ENCODE measurements at places on chromosomes 2 and 18. TPM values are rescaled to one million over a fixed set of nuclear protein-coding genes. Genes with fewer than 3 reads are reported as not detected.

DNA sequence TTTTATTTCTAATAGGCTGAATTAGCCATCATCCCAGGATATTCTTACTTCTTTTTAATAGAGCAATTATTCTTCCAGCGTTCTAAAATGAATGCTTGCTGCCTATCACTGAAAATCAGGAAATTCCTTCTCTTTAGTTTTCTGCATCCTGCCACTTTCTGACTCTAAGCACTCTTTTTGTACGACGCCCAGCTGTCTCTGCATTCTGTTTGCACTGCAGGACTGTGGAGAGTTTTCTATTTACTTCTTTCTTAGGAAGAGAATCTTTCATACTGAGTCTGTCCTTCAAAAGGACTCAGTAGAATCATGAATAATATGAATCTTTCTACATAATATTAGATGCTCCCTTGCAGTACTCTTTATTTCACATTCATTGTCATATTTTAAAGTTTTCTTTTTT lies 360.4 kb upstream of the DSEL start:
- DNase-seq = peak; percentile 57
- peak overlapping the region; percentile 55 for H3K27ac ChIP-seq
- no peaks in the 10 kb centered on the region for H3K36me3 ChIP-seq
- H3K4me3 ChIP-seq = no peak overlapping the region
- peaks cover 33% of the 10 kb centered on the region for H3K4me1 ChIP-seq
- H3K27me3 ChIP-seq = no peaks in the 10 kb centered on the region

DNA sequence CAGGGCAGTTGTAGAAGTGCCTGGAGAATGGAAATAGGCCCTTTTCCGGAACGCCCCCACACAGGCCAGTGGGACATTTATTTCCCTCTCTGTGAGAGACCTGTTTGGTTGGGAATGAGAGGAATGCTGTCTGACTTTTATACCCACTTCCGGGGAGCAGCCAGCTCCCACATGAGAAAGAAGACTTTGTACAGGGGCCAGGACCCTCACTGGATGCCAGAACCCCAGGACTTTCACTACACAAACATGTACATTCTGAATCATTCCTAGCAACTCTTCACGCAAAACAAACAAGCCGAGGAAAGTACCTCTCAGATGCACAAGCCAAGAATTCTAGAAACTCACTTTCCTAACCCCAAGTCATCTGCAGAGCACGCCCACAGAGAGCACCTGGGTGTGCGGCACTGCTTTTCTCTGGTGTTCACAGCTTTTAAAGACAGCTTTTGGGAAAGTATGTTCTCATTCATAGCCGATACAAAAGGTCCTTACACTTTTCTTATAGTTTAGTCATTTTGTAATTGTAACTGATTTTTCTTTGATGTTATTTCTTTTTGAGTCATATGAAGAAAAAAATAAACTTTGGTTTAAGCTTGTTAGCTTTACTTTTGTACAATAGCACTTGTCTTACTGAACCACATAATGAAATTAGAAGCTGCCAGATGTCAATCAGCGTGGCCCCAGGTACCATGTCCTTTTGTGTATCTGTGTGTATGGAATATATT lies 856.1 kb upstream of the ID2 start:
- no peaks in the 10 kb centered on the region for H3K4me1 ChIP-seq
- no peaks in the 10 kb centered on the region for H3K36me3 ChIP-seq
- no peak overlapping the region for H3K27ac ChIP-seq
- DNase-seq = no peak

- H3K4me1 ChIP-seq = no peaks in the 10 kb centered on the region
- peaks cover 51% of the 10 kb centered on the region for H3K27me3 ChIP-seq
- H3K36me3 ChIP-seq = no peaks in the 10 kb centered on the region
- no peak overlapping the region for H3K4me3 ChIP-seq
Measured at GRCh38 chr2:234048049-234048448, 2.5 kb upstream of the SPP2 start.

DNA sequence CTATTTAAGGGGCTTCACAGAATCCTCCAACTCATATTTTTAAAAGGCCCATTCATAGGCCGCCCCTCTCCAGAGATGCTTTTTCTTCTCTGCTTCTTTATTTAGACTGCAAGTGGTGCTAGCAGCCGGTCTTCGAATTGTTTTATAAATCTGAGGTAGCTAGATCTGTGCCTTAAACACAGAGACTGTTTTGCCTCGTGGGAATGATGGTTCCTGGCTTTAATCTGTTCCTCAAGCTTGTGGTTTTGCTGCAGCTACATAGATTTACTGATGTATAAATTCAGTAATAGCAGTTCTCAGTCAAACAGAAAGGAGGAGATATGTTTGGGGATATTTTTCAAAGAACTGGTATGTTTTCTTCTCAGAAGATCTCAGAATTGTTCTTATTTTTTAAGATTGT lies 45.3 kb downstream of the TNFRSF11A start:
- no peak overlapping the region for H3K4me3 ChIP-seq
- no peak overlapping the region for H3K27ac ChIP-seq
- no peak for DNase-seq
- H3K27me3 ChIP-seq = no peaks in the 10 kb centered on the region
- H3K36me3 ChIP-seq = no peaks in the 10 kb centered on the region
- H3K4me1 ChIP-seq = no peaks in the 10 kb centered on the region

GRCh38 chr18:48119204-48119603 lies 188.7 kb upstream of the SMAD2 start:
- H3K4me3 ChIP-seq = no peak overlapping the region
- H3K4me1 ChIP-seq = no peaks in the 10 kb centered on the region
- H3K27me3 ChIP-seq = peaks cover 3% of the 10 kb centered on the region
- DNase-seq = no peak
- H3K27ac ChIP-seq = no peak overlapping the region

GRCh38 chr2:108268001-108268400 lies 20.7 kb upstream of the SULT1C2 start:
- H3K27ac ChIP-seq = no peak overlapping the region
- H3K36me3 ChIP-seq = no peaks in the 10 kb centered on the region
- H3K4me3 ChIP-seq = no peak overlapping the region
- no peaks in the 10 kb centered on the region for H3K4me1 ChIP-seq
- peaks cover 14% of the 10 kb centered on the region for H3K27me3 ChIP-seq
- DNase-seq = no peak

DNA sequence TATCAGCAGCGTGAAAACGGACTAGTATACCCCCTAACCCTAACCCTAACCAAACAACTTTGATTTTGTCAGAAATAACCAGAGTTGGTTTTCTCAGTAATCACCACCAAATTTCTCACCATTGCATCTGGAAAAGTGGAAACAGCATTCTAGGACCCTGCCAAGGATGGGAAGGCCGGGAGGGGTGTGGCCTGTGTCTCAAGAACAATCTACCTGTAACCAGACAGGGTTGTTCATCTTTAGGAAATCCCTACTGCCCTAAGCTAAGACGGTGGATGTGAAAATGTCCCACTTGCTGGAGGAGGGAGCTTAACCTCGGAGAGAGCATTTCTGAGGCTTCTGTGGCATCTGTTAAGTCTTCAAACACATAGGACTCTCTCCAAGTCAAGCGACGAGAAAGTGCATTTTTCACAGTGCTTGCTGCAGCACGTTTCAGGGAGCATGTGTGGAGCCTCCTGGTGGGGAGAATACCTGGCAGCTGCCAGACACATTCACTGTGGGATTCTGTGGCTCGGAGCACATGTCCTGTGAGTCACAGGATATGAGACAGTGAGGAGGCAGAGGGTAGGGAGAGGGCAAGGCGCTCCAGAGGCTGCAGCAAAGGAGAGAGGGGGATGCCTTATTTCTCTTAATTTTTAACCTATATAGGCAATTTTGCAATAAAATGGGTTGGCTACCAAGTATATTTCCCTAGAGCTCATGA lies 207.5 kb downstream of the SPP2 start:
- H3K4me3 ChIP-seq = no peak overlapping the region
- no peaks in the 10 kb centered on the region for H3K36me3 ChIP-seq
- no peak overlapping the region for H3K27ac ChIP-seq
- no peaks in the 10 kb centered on the region for H3K4me1 ChIP-seq
- no peaks in the 10 kb centered on the region for H3K27me3 ChIP-seq
- peak; percentile 65 for DNase-seq

GRCh38 chr2:224847961-224848850 lies 132.0 kb upstream of the CCDC195 start:
- DNase-seq = peak; percentile 90
- no peaks in the 10 kb centered on the region for H3K27me3 ChIP-seq
- no peak overlapping the region for H3K4me3 ChIP-seq
- no peaks in the 10 kb centered on the region for H3K36me3 ChIP-seq

GRCh38 chr2:53021828-53022227 lies 745.8 kb upstream of the CHAC2 start:
- no peak for DNase-seq
- H3K4me1 ChIP-seq = no peaks in the 10 kb centered on the region
- no peaks in the 10 kb centered on the region for H3K36me3 ChIP-seq
- no peak overlapping the region for H3K4me3 ChIP-seq

- peaks cover 81% of the 10 kb centered on the region for H3K27me3 ChIP-seq
- no peak overlapping the region for H3K27ac ChIP-seq
- DNase-seq = no peak
- no peaks in the 10 kb centered on the region for H3K36me3 ChIP-seq
- peak overlapping the region; percentile 39 for H3K4me3 ChIP-seq
- no peaks in the 10 kb centered on the region for H3K4me1 ChIP-seq
Measured at GRCh38 chr18:26657631-26658581, 109.6 kb upstream of the KCTD1 start.

DNA sequence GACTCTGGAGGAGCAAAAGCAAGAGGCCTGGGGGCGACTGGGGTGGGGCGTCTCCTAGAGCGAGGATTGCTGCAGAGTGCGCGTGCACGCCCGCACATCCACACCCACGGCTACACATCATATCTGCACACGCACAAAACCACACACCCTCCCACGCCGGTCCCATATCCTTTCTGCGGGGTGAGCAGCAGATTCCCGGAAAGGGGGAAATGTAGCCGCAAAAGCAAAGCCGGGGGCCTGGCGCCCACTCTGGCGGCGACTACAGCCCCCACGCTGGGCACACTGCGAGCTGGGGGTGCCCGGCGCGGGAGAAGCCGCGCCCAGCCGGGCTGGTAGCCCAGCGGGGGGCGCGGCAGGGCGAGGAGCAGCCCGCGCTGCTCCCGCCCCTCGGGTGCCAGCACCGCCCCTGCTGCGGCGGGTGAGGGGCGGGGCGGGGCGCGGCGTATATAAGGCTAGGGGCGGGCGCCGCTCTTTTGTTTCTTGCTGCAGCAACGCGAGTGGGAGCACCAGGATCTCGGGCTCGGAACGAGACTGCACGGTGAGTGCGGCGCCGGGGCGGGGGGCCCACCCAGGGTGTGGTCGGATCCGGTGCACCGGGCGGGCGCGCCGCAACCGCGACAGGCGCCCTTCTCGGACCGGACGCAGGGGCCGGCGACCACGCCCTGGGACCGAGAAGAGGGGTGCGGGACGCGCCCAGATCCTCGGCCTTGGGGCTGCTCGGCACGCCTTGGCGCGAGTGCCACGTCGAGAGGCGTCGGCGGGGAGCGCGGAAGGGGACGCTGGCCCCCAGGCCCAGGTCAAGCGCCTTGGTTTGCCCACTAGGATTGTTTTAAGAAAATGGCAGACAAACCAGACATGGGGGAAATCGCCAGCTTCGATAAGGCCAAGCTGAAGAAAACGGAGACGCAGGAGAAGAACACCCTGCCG lies at the start of gene TMSB10:
TSS of gene TMSB10 (plus strand) at position 476 of the 927 bp plus-strand sequence.
- H3K4me3 ChIP-seq = peak within 1 kb of the TSS; percentile 96
- H3K27me3 ChIP-seq = no peaks in the 10 kb centered on the region
- peak within 1 kb of the TSS; percentile 96 for H3K27ac ChIP-seq
- H3K36me3 ChIP-seq = peaks cover 9% of the 10 kb centered on the region
- peak; percentile 90 for DNase-seq

GRCh38 chr2:68223419-68223818 lies 28.9 kb downstream of the PPP3R1 start:
- no peak overlapping the region for H3K27ac ChIP-seq
- peaks cover 16% of the 10 kb centered on the region for H3K4me1 ChIP-seq
- no peak overlapping the region for H3K4me3 ChIP-seq
- no peaks in the 10 kb centered on the region for H3K27me3 ChIP-seq

DNA sequence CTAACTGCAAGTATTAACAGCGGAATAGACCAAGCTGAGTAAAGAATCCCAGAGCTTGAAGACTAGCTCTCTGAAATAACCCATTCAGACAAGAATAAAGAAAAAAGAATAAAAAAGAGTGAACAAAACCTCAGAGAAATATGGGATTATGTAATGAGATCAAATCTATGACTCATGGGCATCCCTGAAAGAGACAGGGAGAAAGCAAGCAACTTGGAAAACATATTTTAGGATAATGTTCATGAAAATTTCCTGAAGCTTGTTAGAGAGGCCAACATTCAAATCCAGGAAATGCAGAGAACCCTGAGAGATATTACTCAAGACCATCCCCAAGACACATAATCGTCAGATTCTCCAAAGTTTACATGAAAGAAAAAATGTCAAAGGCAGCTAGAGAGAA lies 17.3 kb downstream of the PFN4 start:
- no peak overlapping the region for H3K27ac ChIP-seq
- no peak for DNase-seq
- H3K27me3 ChIP-seq = no peaks in the 10 kb centered on the region
- H3K4me1 ChIP-seq = no peaks in the 10 kb centered on the region
- no peaks in the 10 kb centered on the region for H3K36me3 ChIP-seq

- peaks cover 5% of the 10 kb centered on the region for H3K4me1 ChIP-seq
- H3K27me3 ChIP-seq = peaks cover 31% of the 10 kb centered on the region
- no peaks in the 10 kb centered on the region for H3K36me3 ChIP-seq
- H3K27ac ChIP-seq = no peak overlapping the region
- peak overlapping the region; percentile 44 for H3K4me3 ChIP-seq
Measured at GRCh38 chr2:232927793-232928550, 57.9 kb downstream of the SNORC start.

DNA sequence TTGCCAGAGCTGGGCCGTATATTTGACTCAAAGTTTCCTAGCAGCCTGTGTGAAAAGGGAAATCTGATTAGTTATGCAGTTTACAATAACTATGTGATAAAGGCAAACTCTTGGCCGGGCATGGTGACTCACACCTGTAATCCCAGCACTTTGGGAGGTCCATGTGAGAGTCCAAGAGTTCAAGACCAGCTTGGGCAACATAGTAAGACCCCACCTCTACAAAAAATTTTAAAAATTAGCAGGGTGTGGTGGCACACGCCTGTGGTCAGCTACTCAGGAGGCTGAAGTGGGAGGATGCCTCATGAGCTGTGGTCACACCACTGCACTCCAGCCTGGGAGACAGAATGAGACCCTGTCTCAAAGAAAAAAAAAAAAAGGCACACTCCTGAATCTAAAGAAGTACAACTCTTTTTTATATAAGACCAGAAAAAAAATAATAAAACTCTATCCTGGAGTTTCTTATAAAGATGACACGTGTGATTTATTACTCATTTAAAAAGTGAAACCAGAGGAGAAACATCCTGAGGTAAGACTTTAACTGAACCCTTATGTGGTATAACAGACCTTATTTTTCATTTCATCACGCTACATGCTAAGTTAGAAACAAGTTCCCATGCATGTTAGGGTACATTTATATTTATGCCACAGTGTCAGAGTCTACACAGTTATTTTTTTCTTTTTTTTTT lies 32.6 kb upstream of the KCMF1 start:
- H3K4me3 ChIP-seq = no peak overlapping the region
- DNase-seq = no peak
- no peaks in the 10 kb centered on the region for H3K27me3 ChIP-seq
- H3K36me3 ChIP-seq = no peaks in the 10 kb centered on the region
- no peaks in the 10 kb centered on the region for H3K4me1 ChIP-seq

ANKRD53 gene
- total RNA-seq = 0.64 TPM

CTAGE1 gene
- not detected for total RNA-seq

SULT1C2 gene
- not detected for total RNA-seq

MAL gene
- total RNA-seq = not detected

ZNF804A gene
- total RNA-seq = 3.4 TPM

FBLN7 gene
- total RNA-seq = 4.1 TPM
